GM06990 (cell line): ENCODE measurements at places on chromosomes 12 and 14.

DNA sequence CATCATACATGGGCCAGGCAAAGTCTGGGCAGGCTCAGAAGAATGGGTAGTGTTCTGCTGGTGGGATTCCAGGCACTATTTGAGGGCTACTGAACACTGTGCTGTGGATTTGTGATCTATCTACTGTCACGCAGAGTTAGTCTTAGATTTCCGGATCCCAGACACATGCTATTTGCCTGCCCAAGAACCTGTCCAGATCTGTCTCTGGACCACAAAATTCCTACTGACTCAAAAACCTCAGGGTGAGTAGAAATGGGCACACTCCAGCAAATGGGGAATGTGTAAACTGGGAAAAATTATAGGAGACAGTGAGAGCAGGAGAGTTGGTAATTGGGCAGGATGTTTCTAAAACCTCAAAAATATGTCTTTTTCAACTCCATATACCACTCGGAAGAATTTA is 129.9 kb downstream of the GALC start:
- DNase-seq: no peak

- DNase-seq: no peak
Measured at GRCh38 chr12:112928978-112929377, 9.3 kb upstream of the OAS3 start.

GRCh38 chr12:104477510-104478390 is 21.0 kb downstream of the CHST11 start:
- DNase-seq: no peak

GRCh38 chr12:106138633-106139421 is at the start of gene NUAK1:
NUAK1 (minus strand) TSS chr12:106138954; CDS start chr12:106138653, 301 bp downstream.
- DNase-seq: no peak

DNA sequence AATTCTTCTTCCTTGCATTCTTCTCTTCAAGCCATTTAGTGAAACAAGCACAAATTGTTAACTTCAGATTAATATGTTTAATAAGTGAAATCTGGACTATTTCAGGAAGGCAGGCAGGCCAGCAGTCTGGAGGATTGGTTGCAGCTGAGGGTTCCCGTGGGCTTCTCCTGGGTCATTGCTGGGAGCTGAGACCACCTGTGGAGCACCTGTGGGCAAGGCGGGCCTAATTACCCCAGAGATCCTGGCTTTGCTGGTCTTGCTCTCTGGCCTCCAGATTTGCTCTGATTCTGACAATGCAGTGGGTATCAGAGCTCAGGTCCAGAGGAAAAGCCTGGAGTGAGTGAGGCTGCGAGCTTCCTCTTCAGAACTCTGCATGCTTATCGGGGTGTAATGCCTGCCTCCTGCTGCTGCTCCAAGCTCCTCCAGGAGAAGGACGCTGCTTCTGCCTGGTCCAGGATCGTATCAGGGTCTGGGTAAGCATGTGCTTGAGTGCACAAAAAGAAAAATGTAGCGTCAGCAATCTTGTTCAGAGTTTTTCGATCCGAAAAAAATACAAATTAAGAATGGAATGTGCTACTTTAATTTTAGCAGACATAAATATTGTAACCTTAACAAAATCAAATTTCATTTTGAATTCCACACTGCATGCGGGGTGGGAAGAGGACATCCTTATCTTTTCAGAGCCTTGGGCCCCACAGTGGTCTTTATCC is 93.8 kb downstream of the TMEM30B start:
- DNase-seq: no peak

DNA sequence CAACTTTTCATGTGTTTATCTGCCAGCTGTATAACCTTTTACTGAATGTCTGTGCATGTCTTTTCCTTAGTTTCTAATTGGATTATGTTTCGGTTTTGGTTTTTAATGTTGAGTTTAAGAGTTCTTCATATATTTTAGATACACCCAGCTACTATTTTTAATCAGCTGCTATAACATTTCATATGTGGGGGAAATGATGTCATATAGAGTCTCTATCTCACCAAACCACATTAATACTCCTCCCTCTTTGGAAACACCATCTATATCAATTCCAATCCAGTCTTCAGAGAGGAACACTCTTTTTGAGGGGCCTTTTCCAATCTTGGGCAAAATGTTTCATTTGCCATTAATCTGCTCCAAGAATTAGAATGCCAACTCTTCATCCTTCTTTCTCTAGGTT is 28.5 kb upstream of the GCH1 start:
- DNase-seq: no peak

DNA sequence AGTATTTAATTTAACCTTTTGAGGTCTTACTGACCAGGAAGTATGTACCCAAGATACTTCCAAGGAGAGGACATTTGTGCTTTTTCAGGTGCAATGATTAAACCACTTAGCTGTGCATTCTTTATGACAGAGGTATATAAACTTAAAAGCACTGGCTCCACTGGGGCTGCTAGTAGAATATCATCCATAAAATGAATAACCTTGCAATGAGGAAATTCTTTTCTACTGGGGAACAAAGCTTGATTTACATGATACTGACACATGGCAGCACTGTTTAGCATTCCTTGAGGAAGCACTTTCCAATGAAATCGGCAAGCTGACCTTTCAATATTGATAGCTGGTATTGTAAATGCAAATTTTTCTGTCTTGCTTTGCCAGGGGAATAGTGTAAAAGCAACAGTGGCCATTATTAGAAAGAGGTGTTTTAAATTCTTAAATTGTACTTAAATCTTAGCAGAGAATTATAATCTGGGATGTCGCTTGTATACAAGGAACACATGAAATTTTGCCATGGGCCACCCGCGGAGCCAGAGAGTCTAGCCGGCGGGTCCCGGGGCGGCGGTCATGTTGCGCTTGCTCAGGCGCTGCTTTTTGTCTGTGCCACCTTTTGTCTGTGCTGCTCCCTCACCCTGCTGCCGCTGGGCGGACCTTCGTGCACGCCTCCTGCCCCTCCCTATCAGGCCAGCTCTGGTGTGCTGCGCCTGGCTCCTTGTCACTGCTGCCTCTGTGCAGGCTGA is 20.9 kb upstream of the BLTP3B start:
- DNase-seq: peak; percentile 70

DNA sequence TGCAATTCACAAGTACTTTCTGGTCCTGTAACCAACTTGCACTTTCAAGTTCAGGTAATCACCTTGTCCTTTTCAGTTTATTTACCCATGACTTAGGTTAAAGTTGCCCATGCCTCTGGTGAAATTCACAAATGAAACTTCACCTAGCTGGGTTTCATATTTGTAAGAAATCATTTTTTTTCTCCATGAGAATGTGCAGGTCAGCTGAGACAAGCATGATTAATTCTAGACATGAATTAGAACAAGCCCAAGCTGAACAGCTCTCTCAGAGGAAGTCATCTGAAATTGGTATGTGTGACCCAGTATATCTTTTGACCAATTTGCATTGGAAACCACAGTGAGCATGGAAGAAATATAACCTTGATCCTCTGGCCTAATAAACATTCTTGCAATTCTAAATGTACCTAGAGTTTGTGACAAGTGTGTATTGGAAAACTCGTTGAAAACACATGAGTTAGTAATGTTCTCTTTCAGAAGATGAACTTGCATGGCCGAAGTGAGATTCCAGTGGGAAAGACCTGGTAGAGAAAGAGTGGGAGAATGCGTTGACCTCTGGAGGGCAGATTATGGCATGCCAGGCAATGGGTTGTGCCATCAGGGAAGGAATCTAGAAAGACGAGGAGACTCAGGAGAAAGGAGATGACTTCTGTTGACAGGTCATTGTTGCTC is 486.5 kb downstream of the ZFP36L1 start:
- peak; percentile 77 for DNase-seq

DNA sequence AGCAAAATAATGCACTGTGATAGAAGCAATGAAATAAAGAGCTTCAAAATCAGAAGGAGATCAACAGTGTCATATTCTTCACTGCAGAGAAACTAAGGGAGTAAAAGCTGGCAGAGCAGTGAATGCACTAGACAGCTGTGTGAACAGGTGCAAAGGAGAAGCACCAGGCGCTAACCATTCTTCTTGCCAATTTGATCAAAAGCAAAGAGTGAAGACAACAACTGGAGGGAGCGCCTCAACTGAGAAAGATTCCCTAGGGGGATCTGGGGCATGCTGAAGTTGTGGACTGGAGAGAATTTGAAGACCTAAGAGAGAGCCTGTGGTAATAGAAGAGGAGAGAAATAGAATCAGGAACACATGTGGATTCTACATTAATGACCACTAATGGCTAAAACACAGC is 50.4 kb upstream of the OVCH1 start:
- no peak for DNase-seq

GRCh38 chr14:91322623-91323022 is 78.1 kb upstream of the GPR68 start:
- DNase-seq: no peak

DNA sequence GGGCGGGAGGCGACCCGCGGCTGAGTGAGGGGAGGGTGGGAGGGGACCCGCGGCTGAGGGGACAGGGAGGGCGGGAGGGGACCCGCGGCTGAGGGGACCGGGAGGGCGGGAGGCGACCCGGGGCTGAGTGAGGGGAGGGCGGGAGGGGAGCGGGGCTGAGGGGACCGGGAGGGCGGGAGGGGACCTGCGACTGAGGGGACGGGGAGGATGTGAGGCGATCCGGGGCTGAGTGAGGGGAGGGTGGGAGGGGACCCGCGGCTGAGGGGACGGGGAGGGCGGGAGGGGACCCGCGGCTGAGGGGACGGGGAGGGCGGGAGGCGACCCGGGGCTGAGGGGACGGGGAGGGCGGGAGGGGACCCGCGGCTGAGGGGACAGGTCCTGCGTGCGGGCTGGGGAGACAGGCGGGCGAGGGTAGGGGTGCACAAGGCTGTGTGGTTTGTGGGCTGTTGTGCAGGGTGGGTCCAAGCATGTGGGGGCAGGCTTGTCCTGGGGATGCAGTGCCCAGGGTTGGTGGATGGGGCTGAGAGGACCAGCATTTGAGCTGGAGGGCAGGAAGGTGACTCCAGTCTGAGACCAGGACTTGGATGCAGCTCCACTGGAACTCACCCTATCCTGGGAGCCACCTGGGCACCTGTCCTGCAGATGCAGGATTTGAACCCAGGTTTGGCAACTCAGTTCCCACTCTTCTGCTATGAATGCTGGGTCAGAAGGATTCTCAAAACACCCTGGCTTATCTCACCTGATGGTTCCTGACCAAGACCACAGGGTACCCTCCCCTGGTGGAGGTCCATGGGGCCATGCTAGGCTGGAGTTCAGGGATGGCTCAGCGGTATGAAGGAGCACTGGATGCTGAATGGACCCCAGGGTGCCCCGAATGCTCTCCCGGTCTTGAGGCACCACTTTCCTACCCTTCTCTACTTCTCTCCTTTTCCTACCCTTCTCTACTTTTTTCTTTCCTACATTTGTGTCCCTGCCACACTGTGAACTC is 9.4 kb downstream of the PLD4 start:
- DNase-seq: no peak
